ENCODE measurements at places on chromosomes 5 and 9.

- H3K36me3 ChIP-seq, result peaks cover 4% of the 10 kb centered on the region
- no peaks in the 10 kb centered on the region for H3K4me1 ChIP-seq
- DNase-seq, result no peak
Observed at GRCh38 chr9:105459336-105459735, 11.5 kb downstream of the FSD1L start.

- H3K27ac ChIP-seq, result no peak overlapping the region
- no peak for DNase-seq
- H3K4me3 ChIP-seq, result no peak overlapping the region
- H3K4me1 ChIP-seq, result no peaks in the 10 kb centered on the region
Observed at GRCh38 chr5:109028608-109029299, 281.1 kb downstream of the FER start.

DNA sequence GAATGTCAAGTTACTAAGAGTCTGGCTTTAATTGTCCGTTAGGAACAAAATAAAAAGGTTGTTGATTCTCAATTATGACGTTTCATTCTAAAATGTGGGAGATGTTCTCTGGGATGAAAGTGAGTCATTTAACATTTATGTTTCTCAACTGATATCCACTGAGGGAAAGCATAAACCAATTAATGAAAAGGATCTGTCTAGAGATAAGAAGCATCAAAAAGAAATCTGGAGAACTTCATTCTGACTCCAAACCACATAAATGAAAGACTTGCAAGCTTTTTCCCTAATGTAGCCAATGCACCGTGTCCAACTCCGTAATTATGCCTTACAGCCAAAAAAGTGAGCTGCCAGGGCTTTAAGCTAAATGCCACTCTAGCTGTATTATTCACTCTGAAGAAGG lies 654.2 kb downstream of the TLE1 start:
- H3K4me1 ChIP-seq, result no peaks in the 10 kb centered on the region
- H3K27me3 ChIP-seq, result peaks cover 5% of the 10 kb centered on the region
- no peaks in the 10 kb centered on the region for H3K36me3 ChIP-seq
- DNase-seq, result no peak

GRCh38 chr5:10467281-10468198 lies 25.9 kb downstream of the ROPN1L start:
- no peak overlapping the region for H3K27ac ChIP-seq
- no peak overlapping the region for H3K4me3 ChIP-seq
- no peaks in the 10 kb centered on the region for H3K36me3 ChIP-seq

DNA sequence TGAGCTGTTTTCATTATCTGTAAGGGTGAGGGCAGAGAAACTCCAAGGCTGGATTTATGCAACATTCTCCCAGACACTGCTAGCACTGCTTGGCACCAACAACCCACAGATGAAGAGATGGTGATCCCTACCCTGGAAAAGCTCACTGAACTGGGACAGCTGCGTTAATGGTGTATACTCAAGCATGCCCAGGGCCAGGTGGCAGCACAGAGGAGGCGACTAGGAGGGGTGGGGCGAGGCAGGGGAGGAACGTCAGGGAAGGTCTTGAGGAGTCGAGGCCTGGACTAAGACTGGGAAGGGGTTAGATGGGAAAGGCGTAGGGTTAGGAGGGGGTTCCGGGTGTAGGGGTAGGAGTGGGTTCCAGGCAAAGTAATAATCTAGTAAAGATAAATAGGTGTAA lies 73.1 kb upstream of the TBC1D9B start:
- H3K27ac ChIP-seq, result no peak overlapping the region
- no peaks in the 10 kb centered on the region for H3K27me3 ChIP-seq
- H3K4me1 ChIP-seq, result no peaks in the 10 kb centered on the region

All from activated naive CD8-positive, alpha-beta T cell treated with anti-CD3 and anti-CD28 coated beads, Interleukin-2, amount 50 U/mL, for 24 hours (primary cell).